ENCODE measurements at places on chromosomes 7 and 10. TPM values are rescaled to one million over a fixed set of nuclear protein-coding genes. Genes with fewer than 3 reads are reported as not detected.

DNA sequence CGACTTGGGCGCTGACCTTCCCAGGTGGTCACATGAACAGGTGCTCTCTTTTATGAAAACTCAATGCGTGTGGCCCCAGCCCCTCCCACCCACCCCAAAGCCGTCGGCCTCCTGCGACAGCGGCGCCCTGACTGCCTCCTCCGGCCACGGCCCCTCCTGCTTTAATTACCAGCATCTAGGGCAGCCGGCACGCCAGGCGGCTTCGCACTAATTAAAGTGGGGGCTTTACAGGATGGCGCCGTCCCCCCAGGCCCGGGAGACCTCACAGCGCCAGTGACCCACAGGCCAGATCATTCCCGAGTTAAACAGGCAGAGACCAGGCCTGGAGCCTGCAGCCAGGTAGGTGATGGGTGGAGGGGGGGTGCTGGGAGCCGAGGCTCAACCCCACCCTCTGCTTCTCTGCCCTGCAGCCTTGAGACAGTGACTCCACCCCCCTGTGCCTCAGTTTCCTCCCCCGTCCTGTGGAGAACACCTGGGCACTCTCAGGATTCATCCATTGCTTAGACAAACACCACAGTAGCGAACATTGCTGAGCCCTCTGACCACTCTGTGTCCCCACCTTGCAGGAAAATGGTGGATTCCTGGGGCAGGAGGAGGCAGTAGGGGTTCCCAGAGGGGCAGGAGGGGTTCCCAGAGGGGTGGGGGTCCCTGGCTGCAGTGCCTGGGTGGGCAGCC is 100.8 kb downstream of the MICALL2 start:
- no peak for DNase-seq

Gene ZNF138
- 22.4 TPM for polyA plus RNA-seq

DNA sequence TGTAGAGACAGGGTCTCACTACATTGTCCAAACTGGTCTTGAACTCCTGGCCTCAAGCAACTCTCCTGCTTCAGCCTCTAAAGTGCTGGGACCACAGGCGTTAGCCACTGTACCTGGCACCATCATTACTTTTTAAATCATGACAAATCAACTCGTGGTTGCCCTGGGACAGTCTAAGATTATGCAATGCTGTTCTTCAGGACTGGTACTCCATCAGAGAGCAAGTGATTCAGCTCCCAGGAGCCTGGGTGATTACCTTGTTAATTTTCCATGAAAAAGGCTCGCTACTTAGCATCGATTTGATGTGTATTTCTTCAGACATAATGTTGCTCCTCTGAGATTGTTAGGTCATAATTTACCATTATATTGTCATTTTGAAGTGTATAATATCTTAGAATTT is 158.9 kb upstream of the STEAP4 start:
- no peak for DNase-seq

DNA sequence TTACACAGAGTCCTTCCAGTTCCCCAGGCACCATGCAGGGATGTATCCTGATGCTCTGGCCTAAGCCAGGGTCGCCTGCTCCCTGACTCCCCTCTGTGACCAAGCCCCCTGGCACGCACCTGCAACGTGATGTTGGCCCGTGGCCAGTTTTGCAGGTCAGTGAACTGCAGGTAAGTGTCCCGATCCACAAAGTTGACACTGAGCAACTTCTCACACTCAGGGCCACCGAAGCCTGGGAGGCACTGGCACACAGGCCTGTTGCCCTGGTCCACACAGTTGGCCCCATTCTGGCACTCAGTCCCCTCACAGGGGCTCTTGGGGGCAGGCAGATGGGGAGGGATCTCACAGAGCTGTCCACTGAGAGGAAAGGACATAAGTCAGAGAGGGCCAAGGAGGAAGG is 174.3 kb downstream of the LCOR start:
- DNase-seq, result no peak

DNA sequence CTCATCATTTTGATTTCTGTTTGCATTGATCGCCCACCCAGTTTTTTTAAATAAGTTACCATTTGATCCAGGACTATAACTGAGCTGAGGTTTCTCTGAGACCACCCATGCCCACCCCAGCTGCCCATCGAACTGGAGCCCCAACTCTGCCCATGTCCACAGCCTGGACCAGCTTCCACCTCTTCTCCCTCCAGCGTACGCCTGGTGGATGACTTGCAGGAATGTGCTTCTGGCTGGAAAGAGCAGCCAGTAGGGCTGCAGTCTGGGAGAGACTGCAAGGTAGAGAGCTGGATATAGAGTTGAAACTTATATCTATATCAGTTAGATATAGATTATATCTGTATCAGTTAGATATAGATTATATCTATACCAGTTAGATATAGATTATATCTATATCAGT is 25.8 kb upstream of the LRRC18 start:
- no peak for DNase-seq

- DNase-seq, result no peak
Measured at GRCh38 chr10:74816824-74817498, 9.4 kb upstream of the KAT6B start.

DNA sequence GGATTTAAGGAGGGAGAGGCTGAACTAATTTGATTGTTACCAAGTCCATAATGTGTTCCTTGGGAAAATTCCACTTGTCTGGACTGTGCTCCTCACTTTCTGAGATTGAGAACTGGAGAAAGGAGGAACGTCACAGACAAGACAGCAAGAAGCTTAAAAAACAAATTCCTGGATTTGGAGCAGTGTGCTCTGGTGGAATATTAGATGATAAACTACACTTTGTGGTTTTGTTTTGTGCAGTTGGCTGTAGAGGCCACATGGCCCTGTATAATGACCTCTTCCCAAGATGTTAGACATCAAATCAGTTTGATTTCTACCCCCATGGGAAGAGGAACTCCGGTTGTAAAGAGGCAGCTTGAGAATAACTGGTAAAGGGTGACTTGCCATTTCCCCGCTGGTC is 421.3 kb upstream of the GALNT17 start:
- no peak for DNase-seq

- no peak for DNase-seq
Measured at GRCh38 chr7:45889367-45890067, 1.2 kb downstream of the IGFBP1 start.

DNA sequence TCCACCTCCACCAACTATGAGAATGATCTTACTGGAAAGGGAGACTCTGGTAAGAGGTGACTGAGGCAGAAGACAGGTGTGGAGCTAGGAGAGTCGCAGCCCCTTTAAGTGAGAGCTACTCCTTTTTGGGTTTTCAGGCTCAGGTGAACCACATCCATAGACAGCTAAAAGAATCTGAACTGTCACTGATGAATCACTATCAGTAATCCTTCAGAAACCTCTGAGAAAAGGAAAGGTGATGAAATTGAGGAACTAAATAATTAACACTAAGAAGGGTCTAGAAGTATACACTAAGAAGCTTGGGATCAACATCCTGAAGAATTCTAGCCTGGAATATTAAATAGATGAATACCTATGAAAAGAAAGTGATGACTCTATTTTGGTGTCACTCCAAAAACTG is 83.0 kb downstream of the SORBS1 start:
- DNase-seq, result no peak

- DNase-seq, result no peak
Measured at GRCh38 chr10:70493660-70494234, 15.2 kb downstream of the PALD1 start.

DNA sequence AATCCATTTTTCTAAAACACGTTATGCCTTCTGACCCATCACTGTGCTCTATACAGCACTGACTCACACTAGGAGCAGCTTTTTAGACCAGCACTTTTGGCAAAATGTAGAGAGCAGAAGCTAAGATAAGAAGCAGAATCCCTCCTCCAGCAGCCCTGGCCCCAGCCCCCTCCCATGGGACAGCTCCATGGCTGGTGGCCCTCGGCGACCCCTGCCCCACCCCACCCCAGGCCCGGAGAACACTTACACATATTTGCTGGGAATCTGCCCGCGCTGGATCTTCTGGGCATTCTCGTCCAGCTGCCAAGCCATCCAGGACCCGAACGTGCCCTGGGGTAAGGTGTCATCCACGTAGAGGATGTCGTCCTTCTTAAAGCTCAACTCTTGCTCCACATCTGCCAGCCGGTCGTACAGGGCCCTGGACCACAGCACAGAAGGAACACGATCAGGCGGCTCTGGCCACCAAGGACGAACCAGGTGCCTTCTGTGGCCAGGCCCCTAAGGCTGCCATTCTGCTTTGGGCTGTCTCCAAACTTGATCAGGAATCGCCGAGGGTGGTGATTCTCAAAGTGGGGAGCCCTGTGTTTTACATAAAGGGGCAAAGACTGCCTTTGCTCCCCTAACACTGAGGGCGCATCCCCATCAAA is 119.9 kb downstream of the DLG5 start:
- no peak for DNase-seq

Gene CDK1
- 69.7 TPM for polyA plus RNA-seq

DNA sequence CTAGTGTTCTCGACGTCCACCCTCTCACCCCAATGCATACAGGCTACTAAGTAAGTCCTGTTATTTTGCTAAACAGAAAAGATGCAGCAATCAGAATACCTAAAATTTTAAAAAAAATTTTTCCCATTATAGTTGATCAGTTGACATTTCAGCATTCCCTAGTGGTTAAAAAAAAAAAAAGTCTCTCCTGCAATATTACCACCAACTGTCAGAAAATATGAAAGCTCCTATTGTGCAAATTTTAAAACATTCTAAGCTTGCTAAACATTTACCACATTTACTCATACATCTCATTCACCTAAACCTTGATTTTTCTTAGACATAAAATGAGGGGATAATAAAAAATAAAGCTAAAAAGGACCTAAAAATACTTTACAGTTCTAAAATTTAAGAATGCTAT is 165.6 kb downstream of the AVL9 start:
- no peak for DNase-seq

DNA sequence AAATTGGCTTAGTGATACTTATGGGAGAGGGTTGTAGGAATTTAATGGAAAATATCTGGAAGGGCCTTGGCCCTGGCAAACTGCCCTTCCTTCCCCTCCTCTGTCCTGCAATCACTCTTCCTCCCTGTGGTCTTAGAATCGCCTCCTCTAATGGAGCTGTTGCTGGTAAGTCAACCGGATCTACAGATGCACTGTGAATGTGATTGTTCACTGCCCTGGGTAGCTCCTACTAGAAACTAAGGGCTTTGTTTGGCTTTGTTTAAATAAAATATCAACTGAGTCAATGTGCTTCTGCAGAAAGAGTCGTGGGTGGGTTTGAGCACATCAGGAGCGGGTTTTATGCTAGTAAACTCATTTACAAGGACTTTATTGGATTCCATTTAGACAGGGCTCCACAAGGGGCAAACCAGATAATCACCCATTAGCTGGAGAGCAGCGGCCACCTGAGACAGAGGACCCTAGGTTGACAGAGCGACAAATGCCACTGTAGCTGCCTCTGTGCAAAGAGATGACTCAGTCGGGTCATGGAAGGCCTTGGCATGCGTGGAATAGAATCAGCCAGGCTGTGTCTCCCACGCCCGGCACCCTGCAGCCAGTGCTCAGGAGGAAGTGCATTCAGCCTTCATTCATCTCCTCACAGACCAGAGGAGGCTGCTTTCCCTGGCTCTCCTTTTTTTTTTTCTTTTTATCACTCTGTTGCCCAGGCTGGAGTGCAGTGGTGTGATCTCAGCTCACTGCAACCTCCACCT is 97.9 kb downstream of the GAD2 start:
- no peak for DNase-seq

Gene SPDYE6
- polyA plus RNA-seq, result 2.4 TPM

GRCh38 chr10:34723750-34724149 is 91.3 kb downstream of the PARD3 start:
- no peak for DNase-seq

DNA sequence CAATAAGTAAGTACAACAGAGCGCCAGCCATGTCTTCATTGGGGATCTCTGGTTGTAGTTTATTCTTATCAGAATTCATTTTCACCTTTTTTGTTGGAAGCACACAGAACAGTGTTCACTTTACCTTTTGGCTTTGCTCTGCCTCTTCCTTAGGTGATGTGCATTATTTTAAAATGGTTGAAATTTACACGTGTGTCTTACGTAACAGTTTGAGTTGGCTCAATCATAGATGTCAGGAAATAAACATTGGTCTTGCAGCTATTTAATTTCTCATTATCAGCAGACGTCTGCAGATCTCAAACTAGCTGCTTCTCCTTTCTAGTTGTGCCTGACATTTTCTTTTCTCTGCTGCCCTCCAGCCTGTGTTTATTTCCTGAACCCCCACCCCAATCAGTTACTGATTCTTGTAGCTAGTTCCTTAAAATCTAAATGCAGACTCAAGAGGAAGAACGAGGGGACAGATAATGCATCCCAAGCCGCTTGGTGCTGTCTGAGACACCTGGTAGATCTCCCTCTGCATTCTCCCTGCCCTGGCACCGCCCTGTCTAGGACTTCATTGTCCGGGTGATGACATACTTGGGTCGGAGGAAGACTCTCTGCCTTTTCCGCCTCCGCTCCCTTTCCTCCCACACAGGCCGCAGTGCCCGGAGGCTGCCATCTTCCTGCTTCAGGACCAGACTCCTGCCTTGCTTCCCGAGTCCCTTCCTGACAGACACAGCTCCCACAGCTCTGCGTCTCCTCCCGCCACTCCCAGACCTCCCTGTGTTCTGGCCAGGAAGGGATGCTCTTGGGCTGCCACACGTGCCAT is 108.2 kb downstream of the ANKRD61 start:
- DNase-seq, result no peak

Gene SYNPO2L
- 0.68 TPM for polyA plus RNA-seq

Gene CCL24
- not detected for polyA plus RNA-seq

- DNase-seq, result peak; percentile 18
Measured at GRCh38 chr10:70053218-70053840, 683 bp downstream of the MACROH2A2 start.

DNA sequence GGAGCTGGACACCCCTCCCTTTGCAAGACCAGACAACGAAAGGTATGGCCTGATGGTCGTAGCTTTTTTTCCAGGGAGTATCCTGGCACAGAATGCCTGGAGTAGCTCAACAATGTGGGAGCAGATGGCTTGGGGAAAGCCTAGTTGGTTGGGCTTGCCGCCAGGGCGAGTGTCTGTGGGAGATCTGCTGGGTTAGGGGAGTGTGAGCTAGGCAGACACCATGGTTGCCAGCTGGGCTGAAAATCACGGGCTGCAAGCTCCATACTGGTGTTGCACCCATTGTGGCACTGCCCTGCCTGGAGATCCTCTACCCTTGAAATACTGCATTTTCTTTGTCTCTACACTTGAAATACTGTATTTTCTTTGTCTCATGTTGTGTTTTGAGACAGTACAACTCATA is 538.3 kb downstream of the PCDH15 start:
- no peak for DNase-seq

- DNase-seq, result no peak
Measured at GRCh38 chr10:61024856-61025201, 80.8 kb upstream of the RHOBTB1 start.

- DNase-seq, result no peak
Measured at GRCh38 chr7:122352454-122352853, 47.9 kb upstream of the FEZF1 start.

- DNase-seq, result no peak
Measured at GRCh38 chr7:36006636-36007229, 146.3 kb upstream of the EEPD1 start.

DNA sequence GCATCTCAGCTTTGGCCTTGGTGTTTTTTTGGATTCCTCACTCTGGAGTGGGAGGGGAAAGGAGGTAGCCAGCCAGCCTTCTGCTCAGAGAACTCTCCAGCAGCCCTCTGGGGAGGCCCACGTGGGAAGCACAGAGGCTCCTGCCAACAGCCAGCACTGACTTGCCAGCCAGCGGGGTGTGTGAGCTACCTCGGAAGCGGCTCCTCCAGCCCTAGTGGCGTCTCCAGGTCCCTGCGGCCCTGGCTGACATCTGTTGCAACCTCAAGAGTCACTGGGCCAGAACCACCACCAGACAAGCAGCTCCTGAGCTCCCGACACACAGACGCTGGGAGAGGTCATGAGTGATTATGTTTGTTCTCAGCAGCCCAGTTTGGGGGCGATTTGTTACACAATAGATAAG is 180.2 kb upstream of the FZD8 start:
- no peak for DNase-seq

Measured in left renal pelvis (tissue), 4 donors.